ENCODE measurements at places on chromosomes 4 and X.

GRCh38 chr4:19379191-19379708 is 872.5 kb upstream of the SLIT2 start:
- no peak for DNase-seq

DNA sequence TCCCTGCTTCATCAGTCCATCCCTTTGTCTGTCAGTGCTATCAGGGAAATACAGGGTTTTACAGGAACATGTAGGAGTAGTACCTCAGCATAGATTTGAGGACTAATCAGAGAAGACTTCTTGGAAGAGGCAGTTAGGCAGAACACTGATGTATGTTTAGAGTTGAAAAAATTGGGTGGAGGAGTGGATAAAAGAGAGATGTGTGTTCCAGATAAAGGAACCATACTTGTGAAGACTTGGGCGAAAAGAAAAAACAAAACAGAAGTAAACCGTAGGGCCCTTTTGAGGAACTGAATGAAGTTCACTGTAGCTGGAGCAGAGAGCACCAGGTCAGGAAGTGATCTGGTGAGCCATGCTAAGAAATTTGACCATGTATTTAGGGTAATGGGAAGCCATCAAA is 32.3 kb downstream of the AFF1 start:
- DNase-seq: no peak

DNA sequence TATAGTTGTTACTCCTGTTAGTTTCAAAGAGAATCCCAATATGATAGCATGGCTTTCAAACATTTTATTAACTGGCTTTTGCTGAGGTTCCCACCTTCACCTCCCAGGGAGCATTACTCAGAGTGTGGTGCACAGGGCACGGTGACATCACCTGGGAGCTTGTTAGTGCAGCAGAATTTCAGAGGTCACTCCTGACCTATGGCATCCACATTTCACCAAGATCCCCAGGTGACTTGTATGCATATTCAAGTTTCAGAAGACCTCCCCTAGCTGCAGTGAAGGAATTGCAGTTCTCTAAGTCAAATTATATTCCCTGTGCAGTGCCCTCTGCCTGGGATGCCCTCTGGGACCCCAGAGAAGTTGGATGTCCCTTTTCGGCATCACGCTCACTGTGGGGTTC is 29.7 kb upstream of the LNX1 start:
- DNase-seq: no peak

GRCh38 chr4:147778942-147779341 is 47.1 kb downstream of the ARHGAP10 start:
- DNase-seq: no peak

DNA sequence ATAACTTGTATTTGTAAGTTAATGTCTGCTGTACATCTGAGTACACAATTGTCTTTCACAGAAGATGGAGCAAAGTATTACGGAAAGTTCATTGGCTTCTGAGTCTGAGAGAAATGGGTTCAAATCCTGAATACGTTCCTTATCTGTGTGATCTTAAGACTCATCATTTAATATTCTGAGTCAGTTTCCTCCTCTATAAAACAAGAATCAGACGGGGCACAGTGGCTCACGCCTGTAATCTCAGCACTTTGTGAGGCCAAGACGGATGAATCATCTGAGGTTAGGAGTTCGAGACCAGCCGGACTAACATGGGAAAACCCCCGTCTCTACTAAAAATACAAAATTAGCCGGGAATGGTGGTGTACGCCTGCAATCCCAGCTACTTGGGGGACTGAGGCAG is 57.8 kb downstream of the APBB2 start:
- DNase-seq: no peak

- DNase-seq: no peak
These were observed 1.8 kb downstream of the SLC30A9 start for GRCh38 chr4:41991916-41992767.

DNA sequence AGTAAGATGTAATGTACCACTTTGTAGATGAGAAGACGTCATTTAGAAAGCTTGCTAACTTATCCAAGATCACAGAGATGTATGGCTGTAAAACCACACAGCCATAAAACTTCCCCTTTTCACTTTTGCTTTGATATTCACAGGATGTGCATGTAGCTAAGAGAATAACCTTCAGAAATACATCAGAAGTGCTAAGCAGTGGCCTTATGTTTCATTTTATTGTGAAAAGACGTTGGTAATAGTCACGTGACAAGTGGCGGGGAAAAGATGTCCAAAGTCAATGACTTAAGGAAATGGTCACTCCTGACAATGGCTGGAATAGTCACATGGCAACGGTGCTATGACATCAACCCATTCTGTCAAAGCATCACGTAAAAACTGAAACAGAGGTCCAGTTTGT is 12.9 kb upstream of the WDR17 start:
- DNase-seq: no peak

- DNase-seq: no peak
These were observed 422.9 kb downstream of the SPRY1 start for GRCh38 chr4:123819362-123820035.

- DNase-seq: no peak
These were observed 205.7 kb upstream of the BCOR start for GRCh38 chrX:40303256-40304077.

- DNase-seq: no peak
These were observed 8.8 kb upstream of the TLL1 start for GRCh38 chr4:165864271-165864670.

- DNase-seq: peak; percentile 13
These were observed 169.2 kb upstream of the MAGEB18 start for GRCh38 chrX:25968920-25969319.

DNA sequence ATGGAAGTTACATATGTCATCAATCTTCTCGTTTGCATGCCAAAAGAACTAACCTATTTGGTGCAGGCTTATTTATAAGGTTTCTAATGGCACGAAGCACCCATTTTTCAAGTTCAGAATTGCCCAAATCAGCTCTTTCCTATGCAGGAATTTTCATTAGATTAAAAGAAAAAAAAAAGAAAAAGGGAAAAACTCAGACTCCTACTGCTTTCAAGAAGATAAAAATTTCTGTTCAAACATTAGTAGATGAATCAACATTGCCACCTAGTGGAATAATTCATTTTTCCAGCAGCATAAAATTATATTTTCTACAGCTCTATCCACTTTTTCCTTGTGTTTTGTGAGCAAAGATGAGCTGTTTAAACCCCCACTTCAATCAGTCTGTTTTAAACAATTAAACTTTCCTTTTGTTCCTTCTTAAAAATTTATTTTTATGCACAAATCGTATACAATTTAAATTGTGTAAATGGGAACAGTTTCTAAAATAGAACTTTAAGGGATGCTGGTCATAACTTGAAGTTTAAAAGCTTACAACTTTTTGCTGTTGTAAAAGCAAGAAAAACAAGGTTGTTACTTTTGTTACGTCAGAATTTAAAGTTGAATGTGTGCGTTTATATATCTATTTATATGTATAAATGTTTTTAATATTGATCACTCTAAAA is 309.9 kb downstream of the ARAP2 start:
- no peak for DNase-seq

DNA sequence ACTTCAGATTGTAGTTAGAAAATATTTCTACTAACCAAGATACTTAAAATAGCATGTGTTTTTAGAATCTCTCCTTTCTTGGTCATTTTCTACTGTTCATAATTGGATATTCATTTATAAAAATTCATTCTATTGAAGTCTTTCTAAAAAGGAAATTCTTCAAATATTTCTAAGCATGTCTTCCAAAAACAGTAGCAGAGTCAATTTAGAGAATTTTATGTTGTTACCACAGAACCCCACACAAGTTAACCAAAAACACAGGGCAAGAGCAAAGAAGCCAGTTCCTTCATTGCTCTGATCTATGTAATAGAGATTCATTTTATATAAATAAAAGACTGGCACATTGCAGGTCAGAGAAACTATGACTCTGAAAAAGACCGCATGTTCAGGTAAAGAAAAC is 345.1 kb upstream of the PITX2 start:
- no peak for DNase-seq

DNA sequence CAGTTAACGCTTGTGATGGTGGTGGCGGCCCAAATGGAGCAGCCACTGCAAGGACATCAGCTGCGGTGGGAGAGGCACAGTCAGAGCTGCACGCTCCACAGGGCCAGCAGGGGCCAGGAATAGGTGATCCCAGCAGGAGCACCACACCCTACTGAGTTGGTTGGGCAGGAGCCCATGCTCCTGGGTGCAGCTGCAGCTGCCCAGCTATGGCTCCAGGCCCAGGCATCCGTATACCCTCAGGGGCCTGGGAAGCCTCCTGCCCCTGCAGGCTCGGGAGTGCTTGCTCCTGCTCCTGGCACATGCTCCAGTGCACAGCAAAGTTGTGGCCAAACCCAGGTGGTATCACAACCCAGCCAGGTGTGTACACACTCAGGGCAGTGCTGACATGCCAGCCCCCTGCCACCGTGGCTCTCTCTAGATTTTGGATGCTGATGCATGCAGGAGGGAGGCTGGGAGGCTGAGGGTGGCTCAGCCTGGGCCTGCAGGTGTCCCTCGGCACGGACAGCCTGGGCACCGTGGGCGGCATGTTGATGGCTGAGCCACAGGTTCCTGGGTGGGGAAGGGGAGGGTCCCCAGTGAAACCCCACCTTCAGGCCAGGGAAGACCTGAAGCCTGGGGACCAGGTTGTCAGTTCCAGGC is 150.2 kb downstream of the CXXC4 start:
- no peak for DNase-seq

GRCh38 chrX:134524181-134524580 is 64.2 kb downstream of the HPRT1 start:
- no peak for DNase-seq

DNA sequence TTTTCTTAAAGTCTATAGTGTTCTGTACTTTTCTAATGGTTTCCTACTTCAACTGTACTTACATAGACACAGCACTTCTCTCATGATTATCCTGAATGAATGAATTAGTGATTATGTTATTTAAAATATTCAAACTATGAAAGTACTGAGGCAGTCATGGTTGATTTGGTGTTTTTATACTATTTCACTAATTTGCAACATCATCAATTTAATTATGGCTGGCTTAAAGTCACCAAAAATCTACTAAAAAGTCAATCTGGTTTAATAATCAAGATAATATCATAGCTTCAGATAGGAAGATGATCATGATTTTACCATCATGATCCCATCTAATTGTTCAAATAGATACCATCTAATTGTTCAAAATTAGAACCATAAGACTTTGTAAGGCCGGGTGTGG is 16.8 kb upstream of the TMEM131L start:
- no peak for DNase-seq

GRCh38 chrX:78708262-78708661 is 39.3 kb upstream of the LPAR4 start:
- peak; percentile 9 for DNase-seq

GRCh38 chrX:120036704-120037103 is 40.8 kb downstream of the RHOXF2B start:
- no peak for DNase-seq
